ENCODE measurements at places on chromosomes 6 and 20.

DNA sequence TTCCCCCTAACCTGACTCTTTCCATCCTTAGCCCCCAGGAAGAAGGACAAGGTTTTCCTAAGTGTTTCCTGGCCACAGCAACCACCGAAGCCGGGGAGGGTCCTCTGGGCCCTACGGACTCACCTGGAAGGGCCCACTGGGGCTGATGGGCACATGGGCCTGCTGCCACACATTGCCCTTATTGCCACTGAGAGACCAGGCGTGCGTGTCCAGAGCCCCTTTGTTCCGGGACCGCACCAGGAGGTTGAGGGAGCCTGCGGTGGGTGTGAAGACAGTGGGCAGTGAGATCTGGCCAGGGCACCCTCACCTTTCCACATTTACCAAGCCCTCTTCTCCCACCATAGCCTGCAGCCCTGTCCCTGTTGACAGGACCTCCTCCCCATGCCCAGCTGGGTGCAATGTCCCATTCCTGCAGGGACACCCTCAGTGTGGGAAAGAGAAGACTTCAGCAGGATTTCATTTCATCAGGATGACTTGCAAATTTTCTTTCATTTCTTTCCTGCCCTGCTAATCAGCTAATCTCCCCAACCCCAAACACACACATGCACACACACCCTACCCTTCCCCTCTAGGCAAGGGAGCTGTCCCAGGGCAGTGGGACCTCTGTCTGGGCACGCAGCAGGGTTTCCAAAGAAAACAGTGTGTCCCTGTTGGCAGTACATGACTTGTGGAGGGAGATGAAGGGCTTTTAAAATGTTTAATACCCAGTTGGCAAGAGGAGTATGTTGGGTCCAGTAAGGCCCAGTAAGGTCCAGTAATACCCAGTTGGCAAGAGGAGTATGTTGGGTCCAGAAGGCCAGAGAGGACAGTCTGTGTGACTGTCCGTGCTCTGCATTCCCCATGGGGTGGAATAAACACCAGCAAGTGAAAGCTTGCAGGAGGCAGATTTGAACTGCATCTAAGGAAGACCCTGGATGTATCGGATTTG lies 59.0 kb downstream of the MDGA1 start:
- DNase-seq = no peak

DNA sequence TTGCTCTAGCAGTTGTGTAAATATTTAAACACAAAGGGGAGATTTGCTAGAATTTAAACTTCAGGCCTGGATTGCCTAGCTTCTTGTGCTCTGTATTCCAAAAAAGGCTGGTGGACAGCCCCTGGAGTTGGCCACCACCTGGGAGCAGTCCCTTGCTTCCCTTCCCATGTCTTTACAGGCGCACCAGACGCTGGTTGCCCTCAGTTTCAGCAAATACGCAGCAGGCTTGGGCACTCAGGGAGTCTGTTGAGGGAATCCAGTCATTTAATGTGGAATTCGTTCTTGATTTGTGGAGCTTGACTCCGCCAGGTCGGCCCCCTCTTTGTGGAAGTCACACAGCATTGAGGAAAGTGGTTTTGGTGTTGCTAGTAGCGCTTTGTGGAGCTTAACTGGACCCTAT lies 156.8 kb downstream of the DTNBP1 start:
- DNase-seq = no peak

- no peak for DNase-seq
These were observed 30.6 kb downstream of the DCBLD1 start for GRCh38 chr6:117512987-117513573.

DNA sequence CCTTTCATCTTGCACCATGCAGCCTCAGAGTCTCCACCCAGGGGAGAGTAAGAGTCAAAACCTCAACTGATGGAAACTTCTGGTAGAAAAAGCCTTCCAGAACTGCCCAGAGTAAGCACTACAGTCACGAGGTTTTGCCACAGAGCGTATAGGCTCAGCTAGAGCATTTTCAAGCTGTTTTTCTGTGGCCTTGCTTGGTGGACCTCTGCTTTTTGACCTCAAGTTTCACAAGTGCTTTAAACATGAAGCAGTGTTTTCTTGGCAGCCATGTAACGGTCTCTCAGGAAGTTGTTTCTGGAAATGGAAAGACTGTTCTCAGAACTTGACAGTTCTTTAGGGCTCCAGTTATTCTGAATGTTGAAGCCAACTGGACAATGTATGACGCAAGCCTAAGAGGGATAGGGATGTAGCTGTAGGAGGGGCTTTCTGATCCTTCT lies 146.5 kb downstream of the ZDHHC14 start:
- DNase-seq = peak; percentile 35

DNA sequence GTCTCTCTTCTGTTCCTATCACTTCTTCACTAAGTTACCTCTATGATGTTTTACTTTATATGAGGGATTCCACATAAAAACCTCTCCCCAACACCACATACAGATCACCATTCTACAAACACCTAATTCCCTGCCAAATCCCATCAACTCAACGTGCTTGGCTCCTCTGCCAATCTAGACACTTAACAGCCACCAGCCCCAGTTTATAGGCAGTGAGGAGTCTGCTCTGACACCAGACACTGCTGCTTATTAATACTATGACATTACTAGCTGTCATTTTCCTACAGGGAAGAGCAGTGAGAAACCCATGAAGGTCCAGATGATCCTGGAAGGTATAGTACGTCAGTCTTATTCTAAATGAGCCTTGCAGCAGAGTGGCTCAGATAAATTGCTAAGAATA lies 104.3 kb downstream of the CHD6 start:
- no peak for DNase-seq

GRCh38 chr6:123808556-123808955 lies 4.9 kb downstream of the NKAIN2 start:
- DNase-seq = no peak

GRCh38 chr6:50591135-50591534 lies 122.2 kb upstream of the TFAP2D start:
- no peak for DNase-seq

DNA sequence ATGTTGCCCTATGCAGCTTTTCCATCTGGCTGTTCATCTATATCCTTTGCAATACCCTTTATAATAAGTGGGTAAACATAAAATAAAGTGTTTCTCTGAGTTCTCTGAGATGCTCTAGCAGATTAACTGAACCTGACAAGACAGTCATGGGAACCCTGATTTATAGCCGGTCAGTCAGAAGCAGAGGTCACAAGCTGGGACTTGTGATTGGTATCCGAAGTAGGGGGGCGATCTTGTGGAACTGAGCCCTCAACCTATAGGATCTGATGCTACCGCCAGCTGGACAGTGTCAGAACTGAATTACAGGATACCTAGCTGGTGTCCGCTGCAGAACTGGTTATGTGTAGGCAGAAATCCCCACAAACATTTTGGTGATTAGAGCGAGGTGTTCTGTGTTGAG lies 39.0 kb downstream of the SLC17A5 start:
- no peak for DNase-seq

GRCh38 chr20:31712112-31712553 lies 10.5 kb downstream of the BCL2L1 start:
- no peak for DNase-seq

DNA sequence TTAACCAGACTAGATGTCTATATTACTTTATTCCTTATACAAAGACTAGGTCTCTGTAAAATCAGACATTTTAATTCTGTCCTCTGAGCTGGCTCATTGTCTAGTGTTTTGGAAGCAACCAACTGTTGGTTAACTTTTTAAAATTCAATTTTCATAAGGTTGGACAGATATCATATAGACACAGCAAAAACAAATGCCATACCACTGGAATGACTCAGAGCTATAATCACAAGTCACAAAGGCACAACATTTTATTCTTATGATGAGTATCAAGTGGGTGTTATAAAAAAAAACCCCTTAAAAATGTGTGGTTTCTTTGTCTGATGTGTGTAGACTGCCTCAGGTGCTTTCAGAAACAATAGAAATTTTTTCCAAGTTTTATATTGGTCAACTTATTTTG lies 296.2 kb upstream of the MARCKS start:
- peak; percentile 76 for DNase-seq

- peak; percentile 84 for DNase-seq
These were observed at the start of gene TBC1D20 for GRCh38 chr20:462199-462991. Gene TBC1D20, minus strand, starts transcription at chr20:462533. Its CDS starts 128 bp downstream, at chr20:462405.

GRCh38 chr20:58959652-58960051 lies 21.4 kb upstream of the NELFCD start:
- DNase-seq = no peak

DNA sequence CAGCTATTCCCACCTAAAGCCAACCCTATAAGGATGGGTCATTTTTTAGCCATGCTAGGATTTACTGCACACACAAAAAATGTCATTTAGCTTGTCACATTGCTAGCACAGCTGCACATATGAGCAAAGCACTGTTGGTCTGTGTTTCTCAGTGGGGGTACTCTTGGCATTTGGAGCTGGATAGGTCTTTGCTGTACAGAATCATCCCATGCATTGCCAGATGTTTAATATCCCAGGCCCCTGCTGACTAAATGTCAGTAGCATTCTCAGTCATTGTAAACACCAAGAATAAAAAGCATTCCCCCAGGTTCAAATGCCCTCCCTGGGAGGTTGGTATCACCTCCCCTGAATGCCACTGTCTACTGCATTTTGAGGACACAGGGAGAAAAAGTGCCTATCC lies 14.6 kb upstream of the LTV1 start:
- DNase-seq = no peak

DNA sequence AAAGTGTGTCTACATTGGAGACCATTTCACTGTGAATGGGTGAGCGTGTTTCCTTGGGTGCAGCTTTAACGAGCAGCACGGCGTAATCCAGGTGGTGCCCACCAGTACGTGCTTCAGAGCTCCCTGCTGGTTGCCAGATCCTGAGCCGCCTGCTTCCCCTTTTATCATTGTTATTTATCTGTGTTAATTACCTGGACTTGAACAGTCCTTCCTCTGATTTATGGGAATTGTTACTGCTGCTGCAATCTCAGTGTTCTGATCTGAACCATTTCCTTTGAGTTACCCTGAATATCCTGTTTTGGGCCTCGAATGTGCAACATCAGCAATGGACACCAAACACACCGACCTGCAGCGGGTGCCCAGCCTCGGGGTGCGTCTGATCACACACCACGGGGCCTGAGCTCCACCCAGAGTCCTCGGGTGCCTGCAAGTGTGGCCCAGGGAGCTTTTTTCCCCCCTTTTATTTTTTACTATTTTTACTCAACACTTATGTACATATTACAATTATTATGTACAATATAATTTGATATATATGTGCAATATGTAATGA lies 81.3 kb downstream of the RPP40 start:
- DNase-seq = no peak

- DNase-seq = peak; percentile 79
These were observed 13.9 kb upstream of the VAPB start for GRCh38 chr20:58374906-58375758.

GRCh38 chr6:12311106-12311505 lies 20.9 kb downstream of the EDN1 start:
- no peak for DNase-seq

GRCh38 chr6:107173779-107174178 lies 58.5 kb upstream of the BEND3 start:
- DNase-seq = peak; percentile 5

GRCh38 chr6:26474439-26474881 lies 16.7 kb downstream of the BTN2A1 start:
- no peak for DNase-seq

- no peak for DNase-seq
These were observed 171.8 kb downstream of the BCAS1 start for GRCh38 chr20:53898556-53898931.

DNA sequence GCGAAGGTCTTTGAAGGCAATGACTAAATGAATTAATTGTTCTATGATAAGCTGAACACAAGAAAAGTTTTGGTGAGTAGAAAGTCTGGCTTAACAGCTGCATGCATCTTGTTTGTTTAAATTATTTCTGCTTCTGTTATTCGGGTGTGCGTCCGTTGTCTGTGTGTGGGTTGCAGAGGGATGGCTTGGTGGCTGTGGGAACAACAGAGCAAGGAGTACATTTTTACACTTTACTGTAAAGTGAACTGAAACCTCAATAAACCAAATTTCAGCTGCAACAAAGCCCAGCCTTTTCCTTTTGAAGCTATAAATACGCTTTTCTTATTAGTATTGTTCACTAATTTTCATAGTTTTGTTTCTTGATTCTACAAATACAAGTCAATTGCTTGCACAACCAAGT lies 3.5 kb upstream of the LAMP5 start:
- no peak for DNase-seq

GRCh38 chr6:111591901-111592461 lies 13.7 kb downstream of the TRAF3IP2 start:
- DNase-seq = no peak

- DNase-seq = no peak
These were observed 1.5 kb upstream of the STX16 start for GRCh38 chr20:58649288-58650180.

DNA sequence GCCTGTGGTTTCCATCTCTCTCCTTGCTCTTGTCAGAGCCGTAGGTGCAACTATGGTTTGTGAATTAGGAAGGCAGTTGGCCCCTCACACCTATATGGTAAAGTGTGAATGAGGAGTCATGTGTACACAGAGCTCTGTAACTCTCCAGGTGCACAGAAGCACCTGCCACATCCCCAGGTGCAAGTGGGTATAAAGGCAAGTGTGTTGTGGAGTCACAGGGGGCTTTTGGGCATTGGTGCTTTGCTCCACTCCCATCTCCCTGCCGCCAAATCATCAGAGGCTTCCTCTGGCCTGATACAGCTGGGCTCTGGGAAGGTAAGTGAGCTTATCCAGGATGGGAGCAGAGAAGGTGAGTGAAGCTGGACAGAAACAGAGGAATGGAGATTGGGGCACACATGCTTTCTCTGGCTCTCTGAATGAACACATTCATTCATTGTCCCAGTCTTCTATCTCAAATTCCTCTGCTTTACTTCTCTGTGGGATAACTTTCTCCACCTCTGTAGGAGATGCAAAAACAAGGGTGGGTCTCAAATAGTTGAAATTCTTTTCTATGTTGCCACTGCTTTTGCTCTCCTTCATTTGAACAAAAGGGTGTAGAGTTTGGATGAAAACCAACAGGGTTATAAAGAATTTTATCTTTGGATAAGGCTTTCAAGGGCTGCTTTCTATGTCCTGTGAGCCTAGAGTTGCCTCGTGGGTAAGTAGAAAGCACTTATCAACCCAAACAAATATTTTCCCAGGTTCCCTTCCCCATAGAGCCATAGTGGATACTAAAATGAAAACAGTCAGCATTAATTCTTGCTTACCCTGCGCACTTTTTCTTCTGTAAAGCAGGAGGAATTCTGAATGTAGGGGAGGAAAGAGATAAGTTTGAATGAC lies 45.0 kb upstream of the RIPOR2 start:
- DNase-seq = no peak

- no peak for DNase-seq
These were observed 117.8 kb downstream of the SLC23A2 start for GRCh38 chr20:4883546-4883945.

GRCh38 chr20:5080384-5080877 lies 39.3 kb downstream of the PCNA start:
- no peak for DNase-seq

DNA sequence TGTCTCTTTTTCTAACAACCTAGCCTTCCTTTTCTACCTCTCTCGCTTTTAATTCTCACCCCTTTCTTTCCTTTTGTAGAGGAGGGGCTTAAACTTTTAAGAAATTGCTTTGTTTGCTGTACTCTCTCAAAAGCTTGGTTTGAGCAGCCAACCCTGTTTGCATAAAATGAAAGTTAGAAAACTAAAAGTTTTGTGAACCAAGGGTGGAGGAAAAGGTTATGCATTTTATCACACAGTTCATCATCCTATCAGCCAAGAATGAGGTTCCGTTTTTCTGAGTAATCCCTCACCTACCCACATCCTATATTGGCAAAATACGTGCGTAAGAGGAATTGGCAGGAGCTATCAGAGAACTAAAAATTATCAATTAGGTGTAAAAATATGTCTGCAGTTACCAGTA lies 42.8 kb upstream of the LOC128125822 start:
- DNase-seq = no peak

- peak; percentile 79 for DNase-seq
These were observed 214.5 kb downstream of the SOX4 start for GRCh38 chr6:21808045-21808470.

GRCh38 chr6:151252634-151253033 lies 12.9 kb downstream of the AKAP12 start:
- DNase-seq = no peak

All from astrocyte of the spinal cord (primary cell).